Urinary bladder (tissue), 4 donors: ENCODE measurements at places on chromosomes 1 and 21. TPM values are rescaled to one million over a fixed set of nuclear protein-coding genes. Genes with fewer than 3 reads are reported as not detected.

Gene PLEKHN1
- total RNA-seq: 1.1 TPM

Gene GPR157
- total RNA-seq: 53.5 TPM

Gene PIGC
- total RNA-seq: 26.9 TPM

Gene GSTM3
- 67.5 TPM for total RNA-seq

Gene CACNA1S
- total RNA-seq: 1.9 TPM

Gene DDR2
- total RNA-seq: 101 TPM

Gene CLCNKA
- not detected for total RNA-seq

Gene ARF1
- 112 TPM for total RNA-seq

Gene CD48
- 7.0 TPM for total RNA-seq

Gene CDC42BPA
- total RNA-seq: 194 TPM

Gene TTLL10
- total RNA-seq: not detected

Gene KIF2C
- 9.4 TPM for total RNA-seq

Gene AKNAD1
- 1.8 TPM for total RNA-seq

Gene LGR6
- 0.37 TPM for total RNA-seq
